Upper lobe of left lung (tissue), 6 donors: ENCODE measurements at places on chromosomes 4 and X.

DNA sequence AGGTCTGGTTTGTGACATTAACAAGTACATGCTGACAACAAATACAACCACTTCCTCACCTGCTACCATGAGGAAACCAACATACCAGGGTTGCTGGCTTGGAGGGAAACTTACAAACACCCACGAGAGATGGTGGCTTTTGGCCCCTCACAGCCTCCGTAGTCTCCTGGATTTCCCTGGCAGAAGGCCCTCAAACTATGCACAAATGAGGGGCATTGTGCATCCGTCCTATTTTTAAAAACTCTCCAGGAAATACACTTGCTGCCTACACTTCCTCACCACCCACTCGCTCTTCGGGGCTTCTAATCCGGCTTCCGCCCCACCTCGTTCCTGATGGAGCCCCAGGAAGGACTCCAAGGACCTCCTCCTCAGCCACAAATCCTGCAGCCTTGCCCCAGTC, 355.0 kb upstream of the GATB start:
- H3K36me3 ChIP-seq, result no peaks in the 10 kb centered on the region
- H3K27ac ChIP-seq, result no peak overlapping the region

DNA sequence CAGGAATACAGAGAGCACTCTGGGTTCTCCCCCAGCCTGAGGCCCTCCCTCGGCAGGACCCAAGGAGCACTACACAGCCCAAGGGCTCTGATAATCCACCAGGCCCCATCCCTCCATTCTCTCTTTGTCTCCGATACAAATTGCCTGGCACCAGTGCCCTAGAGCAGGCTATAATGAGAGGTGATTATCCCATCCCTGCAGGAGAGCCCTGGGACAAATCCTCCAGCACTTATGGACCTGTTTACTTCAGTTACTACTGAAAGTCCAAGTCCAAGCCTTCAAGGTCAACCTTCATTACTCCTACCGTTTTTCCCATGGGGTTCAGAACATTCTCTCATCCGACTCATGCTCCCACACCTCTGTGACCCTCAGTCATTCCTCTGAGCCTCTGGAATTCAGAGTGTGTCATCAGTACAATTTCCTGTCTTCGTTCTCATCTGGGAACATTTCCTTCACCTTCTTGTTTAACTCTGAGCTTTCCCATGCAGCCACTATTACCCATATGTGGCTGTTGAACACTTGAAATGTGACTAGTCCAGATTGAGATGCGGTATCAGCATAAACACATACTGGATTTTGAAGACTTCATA, 299.0 kb downstream of the RAPGEF2 start:
- no peaks in the 10 kb centered on the region for H3K27me3 ChIP-seq
- no peak overlapping the region for H3K4me3 ChIP-seq
- no peaks in the 10 kb centered on the region for H3K4me1 ChIP-seq
- H3K27ac ChIP-seq, result no peak overlapping the region
- DNase-seq, result no peak

- H3K4me1 ChIP-seq, result no peaks in the 10 kb centered on the region
- H3K27me3 ChIP-seq, result no peaks in the 10 kb centered on the region
- no peak overlapping the region for H3K27ac ChIP-seq
- no peak overlapping the region for H3K4me3 ChIP-seq
- H3K36me3 ChIP-seq, result no peaks in the 10 kb centered on the region
- no peak for DNase-seq
Observed at GRCh38 chrX:111361751-111362150, 50.2 kb downstream of the DCX start.

GRCh38 chr4:145195167-145195952, 15.0 kb upstream of the OTUD4 start:
- H3K27ac ChIP-seq, result no peak overlapping the region
- no peak overlapping the region for H3K4me3 ChIP-seq
- H3K4me1 ChIP-seq, result no peaks in the 10 kb centered on the region
- no peaks in the 10 kb centered on the region for H3K27me3 ChIP-seq
